ENCODE measurements at places on chromosomes 13 and 19.
A peak's percentile ranks its signal among the peaks of the same experiment; 100 is the strongest.

GRCh38 chr19:16148443-16149229 lies 5.2 kb downstream of the HSH2D start:
- DNase-seq = no peak

- DNase-seq = no peak
Observed at GRCh38 chr19:4013886-4014540, 6.5 kb downstream of the PIAS4 start.

DNA sequence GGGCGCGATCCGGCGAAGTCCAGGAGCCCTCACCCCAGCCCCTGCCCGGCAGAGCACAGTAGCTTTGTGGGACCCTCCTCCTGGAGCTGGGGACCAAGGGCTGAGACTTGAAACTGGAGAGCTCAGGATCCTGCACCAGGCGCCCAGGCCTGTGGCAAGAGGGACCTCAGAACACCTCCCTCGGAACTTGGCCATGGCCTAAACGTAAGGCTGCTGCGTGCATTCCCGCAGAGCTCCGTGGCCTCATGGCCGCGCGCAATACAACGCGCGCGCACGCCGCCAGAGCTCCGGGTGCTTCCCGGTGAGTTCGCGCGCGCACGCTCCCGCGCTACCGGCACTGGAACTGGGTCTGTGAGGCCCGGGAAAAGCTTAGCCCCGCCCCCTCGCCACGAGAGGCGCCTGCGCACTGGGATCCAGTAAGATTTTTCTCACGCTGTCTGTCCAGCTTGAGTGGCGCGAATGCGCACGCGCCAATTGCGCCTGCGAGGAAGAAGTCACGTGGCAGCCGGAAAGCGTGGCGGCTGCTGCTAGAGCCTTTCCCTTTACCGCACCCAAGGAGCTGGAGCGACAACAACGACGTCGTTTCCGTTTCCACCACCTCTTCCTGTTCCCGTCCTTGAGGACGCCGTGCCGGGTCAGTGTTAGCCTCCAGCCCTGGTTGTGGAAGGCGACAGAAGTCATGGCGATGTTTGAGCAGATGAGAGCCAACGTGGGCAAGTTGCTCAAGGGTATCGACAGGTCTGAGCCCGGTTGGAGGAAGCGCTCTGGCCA lies at the start of gene EIF3K:
EIF3K (plus strand) TSS at position 599 of the 771 bp plus-strand sequence; CDS start at position 680, 81 bp downstream.
- DNase-seq = peak; percentile 98

GRCh38 chr19:10817291-10818038 lies 18.5 kb downstream of the TMED1 start:
- DNase-seq = no peak

- no peak for DNase-seq
Observed at GRCh38 chr19:50384685-50385535, 763 bp downstream of the POLD1 start.

- no peak for DNase-seq
Observed at GRCh38 chr19:1393841-1394240, 7.5 kb downstream of the GAMT start.

- DNase-seq = no peak
Observed at GRCh38 chr13:90633849-90634248, 713.6 kb upstream of the MIR17HG start.

DNA sequence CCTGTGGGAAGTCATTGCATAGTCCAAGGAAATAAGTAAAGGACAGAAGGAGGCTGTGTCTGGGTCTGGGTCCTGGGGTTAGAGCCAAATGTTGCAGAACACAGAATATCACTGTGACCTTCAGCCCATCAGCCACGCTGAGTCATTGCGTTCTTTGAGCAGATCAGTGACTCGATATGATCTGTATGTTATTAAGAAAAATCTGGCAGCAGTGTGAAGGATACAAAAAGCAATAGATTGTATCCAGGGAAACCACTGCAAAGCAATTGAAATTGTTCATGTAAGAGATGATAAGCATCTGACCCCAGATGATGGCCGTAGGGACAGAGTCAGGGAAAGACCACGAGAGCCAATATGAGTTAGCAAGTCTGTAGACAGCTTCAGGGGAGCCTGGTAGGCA lies 1575.1 kb upstream of the SLC10A2 start:
- DNase-seq = no peak

DNA sequence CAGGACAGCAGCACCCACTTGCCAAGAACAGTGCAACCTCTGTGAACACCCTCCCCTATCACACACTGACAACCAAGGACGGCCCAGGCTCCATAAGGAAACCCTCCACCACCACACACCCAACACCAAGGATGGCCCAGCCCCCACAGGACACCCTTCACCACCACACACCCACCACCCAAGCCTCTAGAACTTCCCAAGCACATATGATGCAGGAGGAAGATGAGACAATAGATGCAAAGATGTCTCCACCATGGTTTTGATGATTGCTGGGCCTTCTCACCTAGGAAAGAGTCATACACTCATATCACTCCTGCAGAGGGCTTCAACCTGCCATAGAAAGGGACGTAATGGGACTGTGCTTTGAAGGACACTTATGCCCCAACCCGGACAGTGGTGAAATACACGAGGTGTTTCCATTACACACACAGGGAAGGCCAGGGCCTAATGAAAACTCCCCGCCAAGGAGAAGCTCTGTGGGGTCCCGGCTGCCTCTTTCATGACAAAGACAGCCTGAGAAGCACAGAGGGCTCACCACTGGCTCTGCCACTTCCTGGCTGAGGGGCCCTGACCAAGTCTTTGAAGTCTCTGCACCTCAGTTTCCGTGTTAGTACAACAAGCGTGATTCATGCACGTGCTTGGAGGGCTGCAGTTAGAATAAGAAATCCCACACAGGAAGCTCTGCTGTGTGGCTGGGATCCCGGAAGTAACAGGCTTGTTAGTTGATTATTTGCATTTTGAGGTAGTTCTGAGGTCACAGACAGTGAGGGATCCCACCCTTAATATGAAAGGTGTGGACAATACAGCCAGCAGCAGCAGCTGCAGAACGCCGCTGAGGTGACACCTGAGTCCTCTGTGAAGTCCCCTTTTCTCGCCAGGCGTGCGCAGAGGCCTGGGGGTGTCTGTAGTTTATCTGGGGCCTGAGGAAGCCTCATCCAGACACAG lies 61.9 kb upstream of the ATP12A start:
- peak; percentile 34 for DNase-seq

GRCh38 chr13:32272021-32272683 lies 43.0 kb downstream of the ZAR1L start:
- DNase-seq = no peak

GRCh38 chr13:114194853-114195252 lies 15.8 kb downstream of the CFAP97D2 start:
- DNase-seq = no peak

- DNase-seq = no peak
Observed at GRCh38 chr13:89465366-89465765, 1794.2 kb downstream of the SLITRK5 start.

DNA sequence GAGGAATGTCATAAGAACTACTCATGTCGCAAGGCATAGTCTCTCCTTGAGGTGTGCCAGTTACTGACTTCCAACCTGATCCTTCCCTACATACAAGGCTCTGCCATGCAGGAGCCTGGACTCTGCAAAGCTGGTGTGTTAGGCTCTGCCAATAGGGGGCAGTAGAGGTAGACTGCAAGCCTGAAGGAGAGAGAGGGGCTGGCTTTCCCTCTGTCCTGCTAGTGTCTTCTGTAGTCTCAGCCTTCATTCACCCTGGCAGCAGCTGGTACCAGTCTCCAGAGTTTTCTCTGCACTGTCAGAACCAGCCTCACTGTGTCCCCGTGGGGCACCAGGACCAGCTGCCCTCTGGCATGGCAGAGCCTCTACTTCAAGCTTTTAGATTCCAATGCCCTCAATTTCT lies 14.5 kb downstream of the SHISA2 start:
- DNase-seq = no peak

- DNase-seq = no peak
Observed at GRCh38 chr13:66397133-66397532, 833.0 kb downstream of the PCDH9 start.

DNA sequence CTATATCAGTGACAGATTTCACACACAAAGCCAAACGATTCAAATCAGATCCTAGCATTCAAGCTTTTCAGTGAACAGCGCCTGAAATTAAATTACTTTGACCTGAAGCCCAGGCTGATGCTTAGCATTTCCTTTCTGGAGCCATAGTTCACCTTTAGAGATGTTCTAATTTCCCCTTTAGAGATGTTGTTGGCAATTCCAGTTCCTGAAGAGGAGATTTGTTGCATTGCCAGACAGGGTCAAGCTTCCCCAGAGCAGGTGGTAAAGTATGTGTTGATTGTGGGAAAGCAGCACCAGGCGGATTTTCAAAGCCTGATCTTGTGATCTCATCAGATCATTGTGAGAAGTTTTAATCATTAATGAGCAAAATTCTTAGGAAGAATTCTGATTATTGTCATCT lies 609.8 kb upstream of the KLF12 start:
- DNase-seq = no peak

DNA sequence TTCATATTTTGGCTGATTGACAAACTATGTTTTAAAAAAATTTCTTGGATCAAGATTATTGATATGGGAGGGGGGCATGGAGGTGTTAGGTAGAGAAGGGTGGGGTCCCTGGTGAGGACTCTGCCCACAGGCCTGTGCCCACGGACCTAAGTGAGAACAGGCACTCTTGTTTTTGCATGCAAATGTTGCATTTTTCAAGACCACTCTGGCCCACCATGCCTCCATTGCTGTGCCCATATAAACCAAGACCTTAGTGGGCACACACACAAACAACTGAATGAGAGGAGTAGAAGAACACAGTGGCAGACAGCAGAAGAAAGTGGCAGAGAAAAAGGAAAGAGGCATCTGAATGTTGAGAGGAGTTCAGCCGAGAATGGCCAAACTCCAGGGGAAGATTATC lies 69.6 kb upstream of the ZNF98 start:
- no peak for DNase-seq

- DNase-seq = no peak
Observed at GRCh38 chr13:100363874-100364273, 224.7 kb downstream of the GGACT start.

DNA sequence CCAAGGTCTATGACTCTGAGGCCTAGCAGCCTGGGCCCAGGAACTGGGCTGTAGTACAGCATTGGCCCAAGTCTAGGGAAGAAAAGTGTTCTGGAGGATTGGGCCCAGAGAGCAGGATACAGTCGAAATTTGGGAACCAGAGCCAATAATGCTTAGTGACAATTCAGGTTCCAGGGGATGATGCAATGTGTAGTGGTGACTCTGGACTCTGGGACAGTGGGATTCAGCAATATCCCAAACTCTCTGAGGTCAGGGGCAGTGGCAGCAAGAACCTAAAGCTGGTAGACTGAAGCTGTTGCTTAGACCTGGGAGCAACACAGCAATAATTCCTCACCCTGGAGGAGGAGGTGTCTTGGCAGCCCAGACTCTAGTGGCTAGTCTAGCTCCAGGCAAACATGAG lies 545.5 kb upstream of the ARGLU1 start:
- DNase-seq = no peak

DNA sequence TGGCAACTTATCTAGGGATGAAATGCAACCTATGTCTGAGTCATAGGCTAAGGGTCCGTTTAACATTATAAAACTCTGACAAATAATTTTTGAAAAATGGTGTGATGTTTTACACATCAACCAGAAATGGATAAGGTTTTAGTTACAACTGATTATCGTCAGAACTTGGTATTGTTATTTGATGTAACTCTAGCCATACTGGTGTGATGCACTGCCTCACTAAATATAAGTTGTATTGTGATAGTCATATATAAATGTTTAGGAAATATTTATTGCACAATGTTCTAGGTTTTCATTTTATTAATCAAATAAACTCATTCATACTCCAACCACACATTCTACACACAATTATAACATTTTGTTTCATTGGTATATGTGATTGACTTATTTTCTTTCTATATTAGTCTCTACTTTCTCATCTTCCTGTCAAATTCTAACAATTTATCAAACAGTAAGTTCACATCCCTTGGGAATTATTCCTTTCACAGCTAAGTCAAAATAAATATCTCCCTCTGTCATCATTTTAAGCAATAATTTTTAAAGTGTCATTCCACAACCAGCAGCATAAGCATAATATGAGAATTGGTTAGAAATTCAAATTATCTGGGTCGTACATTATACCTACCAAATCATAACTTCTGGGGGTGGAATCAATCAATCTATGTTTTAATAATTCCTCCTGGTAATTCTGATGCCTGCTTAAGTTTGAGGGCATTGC lies 873.9 kb downstream of the SLITRK1 start:
- no peak for DNase-seq

DNA sequence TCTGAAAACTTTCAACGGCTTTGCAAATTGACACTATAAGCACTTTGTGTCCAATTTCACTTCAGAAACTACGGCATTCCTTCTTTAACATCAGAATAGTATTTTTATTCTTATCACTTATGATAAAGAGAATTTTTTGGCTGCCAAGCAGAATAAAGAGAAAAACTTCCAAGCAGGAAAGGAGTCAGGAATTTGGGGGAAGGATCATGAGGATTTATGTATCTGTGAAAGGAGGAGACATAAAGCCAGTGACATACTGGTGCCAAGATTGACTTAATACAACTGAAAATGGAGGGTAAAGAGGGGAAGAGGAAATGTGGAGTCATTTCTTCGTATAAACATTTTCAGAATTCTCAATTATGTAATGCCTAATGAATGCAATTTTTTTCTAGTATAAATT lies 94.7 kb downstream of the RBM26 start:
- DNase-seq = no peak

DNA sequence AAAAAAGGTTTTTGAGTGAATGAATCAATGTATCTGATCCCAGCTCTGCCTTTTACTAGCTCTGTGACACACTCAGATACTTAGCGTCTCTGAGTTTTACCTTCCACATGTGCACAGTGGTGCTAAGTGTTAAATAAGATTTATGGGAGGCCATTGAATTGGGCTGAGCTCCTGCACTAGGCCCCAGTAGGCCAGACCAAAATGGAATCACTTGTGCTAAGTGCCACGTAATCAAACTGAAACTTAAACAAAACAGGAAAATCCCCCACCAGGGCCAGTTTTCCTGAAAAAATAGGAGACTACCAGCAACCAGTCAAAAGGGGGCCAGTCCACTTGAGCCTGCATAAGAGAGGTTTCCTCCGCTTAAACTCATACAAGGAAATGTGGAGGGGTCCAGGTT lies 40.9 kb downstream of the GJA3 start:
- DNase-seq = no peak

DNA sequence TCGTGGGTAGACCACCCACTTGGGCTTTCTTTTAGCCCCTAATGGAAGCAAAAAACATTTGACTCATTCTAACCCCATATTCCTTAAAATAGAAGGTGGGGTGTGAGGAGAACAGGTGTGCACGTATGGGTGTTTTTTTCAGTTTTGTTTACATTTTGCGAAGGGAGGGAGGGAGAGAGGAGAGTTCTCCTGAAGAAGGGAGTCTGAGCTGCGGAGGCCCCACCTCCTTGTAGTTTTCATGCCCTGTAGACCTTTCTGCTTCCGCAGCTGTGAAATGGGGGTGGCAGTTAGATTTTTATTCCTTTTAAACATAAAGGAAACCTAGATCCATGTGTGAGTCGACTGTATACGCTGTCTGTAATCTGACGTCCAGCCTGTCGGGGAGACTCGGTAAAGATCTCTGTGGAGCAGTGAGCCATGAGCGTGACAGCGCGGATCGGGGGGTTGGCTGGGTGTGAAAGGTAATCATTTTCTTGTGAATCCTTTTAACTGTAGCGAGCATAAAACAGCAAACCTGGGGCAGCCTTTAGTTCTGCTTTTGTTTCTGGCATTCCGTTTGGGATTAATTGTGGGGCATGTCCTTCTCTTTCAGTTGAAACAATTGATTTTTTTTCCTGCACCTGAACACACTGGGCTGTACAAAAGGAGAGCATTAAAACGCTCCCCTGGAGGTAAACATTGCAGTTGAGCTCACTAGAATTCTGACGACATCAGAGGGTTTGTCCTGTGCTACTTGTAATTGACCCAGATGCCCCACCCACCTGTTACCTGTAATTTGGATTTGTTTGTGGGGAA lies 2.3 kb downstream of the UPF1 start:
- no peak for DNase-seq

GRCh38 chr19:46744005-46744691 lies 1.7 kb upstream of the FKRP start:
- no peak for DNase-seq

Data from activated T-helper 1 cell treated with anti-CD3 and anti-CD28 coated beads, Interleukin-12 subunit alpha, Interleukin-12 subunit beta, Interleukin-2, Interleukin-4 antibody, amounts not matched to agents 30 ng/mL and 10 ng/mL and 1 ng/mL, durations not matched to agents 14 hours and 24 hours and 36 hours (primary cell).